ENCODE measurements at places on chromosomes 7 and 10.

GRCh38 chr10:44713307-44713706 is 197.8 kb upstream of the TMEM72 start:
- no peak for DNase-seq

GRCh38 chr10:93751832-93752231 is 5.9 kb upstream of the LGI1 start:
- no peak for DNase-seq

DNA sequence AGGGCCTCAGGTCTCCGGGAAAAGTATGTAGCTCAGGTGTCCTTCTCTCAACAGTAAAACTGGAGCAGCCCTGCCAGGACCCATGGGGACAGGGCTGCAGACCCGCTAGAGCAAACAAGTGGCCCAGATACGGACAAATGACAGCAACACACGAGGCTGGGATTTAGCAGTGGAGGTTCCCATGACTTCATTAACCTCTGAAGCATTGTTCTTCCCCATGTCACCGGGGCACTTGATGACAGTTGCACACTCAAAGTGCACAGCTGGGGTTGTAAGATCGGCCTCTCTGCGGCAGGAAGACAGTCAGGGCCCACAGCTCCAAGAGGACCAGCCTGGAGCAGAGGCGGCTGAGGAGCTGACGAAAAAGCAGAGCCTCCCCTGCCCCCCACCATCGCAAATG is 12.5 kb upstream of the PODXL start:
- no peak for DNase-seq

GRCh38 chr10:110501142-110501937 is 3.6 kb downstream of the DUSP5 start:
- peak; percentile 71 for DNase-seq

- no peak for DNase-seq
Observed at GRCh38 chr7:132420527-132420926, 155.7 kb downstream of the PLXNA4 start.

GRCh38 chr7:131027287-131027773 is 293.3 kb upstream of the KLF14 start:
- DNase-seq, result peak; percentile 93

DNA sequence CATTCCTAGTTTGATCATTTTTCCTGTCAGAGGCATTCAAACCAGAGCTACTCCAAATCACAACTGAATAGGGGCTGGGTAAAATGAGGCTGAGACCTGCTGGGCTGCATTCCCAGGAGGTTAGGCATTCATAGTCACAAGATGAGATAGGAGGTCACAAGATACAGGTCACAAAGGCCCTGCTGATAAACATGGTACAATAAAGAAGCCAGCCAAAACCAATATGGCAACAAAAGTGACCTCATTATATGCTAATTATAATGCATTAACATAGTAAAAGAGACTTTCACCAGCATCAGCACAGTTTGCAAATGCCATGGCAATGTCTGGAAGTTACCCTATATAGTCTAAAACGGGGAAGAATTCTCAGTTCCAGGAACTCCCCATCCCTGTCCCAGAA is 37.3 kb downstream of the TWIST1 start:
- no peak for DNase-seq

DNA sequence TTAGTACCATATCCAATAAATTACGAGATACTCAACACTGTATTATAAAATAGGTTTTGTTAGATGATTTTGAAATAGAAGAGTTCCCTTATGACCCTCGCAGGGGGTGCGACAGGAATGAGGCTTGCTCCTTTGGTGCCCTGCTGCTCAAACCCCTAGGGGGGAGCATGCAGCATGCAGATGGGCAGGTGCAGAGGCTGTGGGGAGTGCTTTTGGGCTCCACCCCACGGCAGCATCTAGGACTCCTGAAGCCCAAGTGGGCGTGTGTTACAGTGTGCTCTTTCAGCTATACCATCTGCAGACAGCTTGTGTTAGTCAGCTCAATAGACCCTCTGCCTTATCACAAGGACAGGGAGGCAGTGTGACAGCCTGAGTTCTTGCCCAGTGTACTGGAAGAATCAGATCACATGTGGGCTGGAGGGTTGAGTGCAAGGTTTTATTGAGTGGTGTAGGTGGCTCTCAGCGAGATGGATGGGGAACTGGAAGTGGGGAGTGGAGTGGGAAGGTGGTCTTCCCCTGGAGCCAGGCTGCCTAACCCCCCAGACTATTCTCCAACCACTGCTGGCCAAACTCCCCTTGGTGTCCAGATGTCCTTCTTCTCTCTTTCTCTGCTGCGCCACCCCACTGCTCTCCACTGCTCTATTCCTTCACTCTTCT is 3.1 kb upstream of the MRC1 start:
- no peak for DNase-seq

GRCh38 chr10:29056729-29057128 is 232.1 kb upstream of the LYZL1 start:
- no peak for DNase-seq

- no peak for DNase-seq
Observed at GRCh38 chr7:55774327-55775050, 88.1 kb downstream of the SEPTIN14 start.

GRCh38 chr10:22103701-22104470 is 100.4 kb upstream of the DNAJC1 start:
- DNase-seq, result no peak

GRCh38 chr10:131418681-131419080 is 107.2 kb upstream of the TCERG1L start:
- no peak for DNase-seq

DNA sequence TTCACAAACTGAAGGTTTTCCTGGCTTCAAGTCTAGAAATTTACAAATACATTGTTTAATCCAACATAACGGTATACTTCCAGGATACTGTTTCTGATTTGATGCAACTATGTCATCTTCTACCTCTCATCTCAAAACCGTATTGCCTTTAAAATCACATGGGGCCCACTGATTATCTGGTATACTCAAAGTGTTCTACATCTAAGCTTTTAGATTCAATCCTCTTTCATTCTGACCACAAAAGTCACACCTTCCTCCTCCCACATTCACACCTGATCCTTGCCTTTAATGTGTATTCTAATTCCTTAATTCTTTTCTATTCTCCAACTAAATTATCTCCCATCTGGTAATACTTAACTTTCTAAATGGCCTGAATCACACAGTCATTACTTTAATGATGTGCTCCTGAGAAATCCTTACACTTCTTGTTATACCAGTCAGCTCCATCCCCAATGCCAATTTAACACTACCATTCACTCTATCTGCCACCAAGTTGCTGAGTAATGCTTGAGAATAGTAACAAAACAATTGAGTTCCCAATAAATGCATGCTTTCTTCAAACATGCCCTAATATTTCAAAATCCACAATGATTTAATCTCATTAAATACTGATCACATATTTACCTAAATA is 13.0 kb downstream of the ATAD1 start:
- DNase-seq, result no peak

GRCh38 chr7:150874401-150875198 is 22.3 kb downstream of the AOC1 start:
- no peak for DNase-seq

- no peak for DNase-seq
Observed at GRCh38 chr10:22252801-22253579, 35.2 kb upstream of the EBLN1 start.

DNA sequence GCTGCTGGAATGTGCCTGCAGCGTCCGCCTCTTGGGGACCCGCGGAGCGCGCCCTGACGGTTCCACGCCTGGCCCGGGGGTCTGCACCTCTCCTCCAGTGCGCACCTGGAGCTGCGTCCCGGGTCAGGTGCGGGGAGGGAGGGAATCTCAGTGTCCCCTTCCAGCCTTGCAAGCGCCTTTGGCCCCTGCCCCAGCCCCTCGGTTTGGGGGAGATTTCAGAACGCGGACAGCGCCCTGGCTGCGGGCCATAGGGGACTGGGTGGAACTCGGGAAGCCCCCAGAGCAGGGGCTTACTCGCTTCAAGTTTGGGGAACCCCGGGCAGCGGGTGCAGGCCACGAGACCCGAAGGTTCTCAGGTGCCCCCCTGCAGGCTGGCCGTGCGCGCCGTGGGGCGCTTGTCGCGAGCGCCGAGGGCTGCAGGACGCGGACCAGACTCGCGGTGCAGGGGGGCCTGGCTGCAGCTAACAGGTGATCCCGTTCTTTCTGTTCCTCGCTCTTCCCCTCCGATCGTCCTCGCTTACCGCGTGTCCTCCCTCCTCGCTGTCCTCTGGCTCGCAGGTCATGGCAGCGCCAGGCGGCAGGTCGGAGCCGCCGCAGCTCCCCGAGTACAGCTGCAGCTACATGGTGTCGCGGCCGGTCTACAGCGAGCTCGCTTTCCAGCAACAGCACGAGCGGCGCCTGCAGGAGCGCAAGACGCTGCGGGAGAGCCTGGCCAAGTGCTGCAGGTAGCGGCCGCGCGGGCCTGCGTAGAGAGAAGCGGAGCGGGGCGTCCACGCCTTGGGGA is 645 bp downstream of the SLC26A4 start:
- no peak for DNase-seq

DNA sequence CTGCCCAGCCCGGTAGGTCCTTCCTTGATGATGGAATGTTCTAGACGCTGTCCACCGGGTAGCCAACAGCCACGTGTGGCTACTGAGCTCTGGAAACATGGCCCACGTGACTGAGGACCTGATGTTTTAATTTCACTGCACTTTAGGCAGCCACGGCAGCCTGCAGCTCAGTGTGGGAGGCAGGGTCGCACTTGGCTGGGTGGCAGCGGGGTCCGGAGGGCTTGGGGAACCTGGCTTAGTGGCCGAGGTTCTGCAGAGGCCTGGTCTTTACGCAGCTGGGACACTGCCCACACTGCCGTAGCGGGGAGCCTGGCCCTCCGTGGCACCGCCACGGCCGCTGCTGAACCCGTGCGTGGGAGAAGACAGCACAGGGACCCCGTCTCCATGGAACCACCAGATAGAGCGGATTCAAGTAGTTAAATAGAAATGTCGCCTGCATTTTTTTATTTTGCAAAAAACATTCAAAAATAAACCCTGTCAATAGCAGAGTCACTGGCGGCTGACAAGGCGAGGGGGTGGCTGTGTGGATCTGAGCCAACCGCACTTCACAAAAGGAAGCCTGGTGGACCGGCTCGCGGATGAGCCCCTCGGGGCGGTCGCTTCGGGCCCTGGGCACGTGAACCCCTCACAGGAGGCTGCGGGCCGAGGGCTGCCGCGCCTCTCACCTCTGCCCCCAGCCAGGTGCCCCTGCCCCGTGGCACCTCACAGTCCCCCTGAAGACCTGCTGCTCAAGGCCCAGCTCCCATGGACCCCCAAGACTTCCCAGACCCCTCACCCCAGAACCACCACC is 25.6 kb upstream of the UTF1 start:
- no peak for DNase-seq

DNA sequence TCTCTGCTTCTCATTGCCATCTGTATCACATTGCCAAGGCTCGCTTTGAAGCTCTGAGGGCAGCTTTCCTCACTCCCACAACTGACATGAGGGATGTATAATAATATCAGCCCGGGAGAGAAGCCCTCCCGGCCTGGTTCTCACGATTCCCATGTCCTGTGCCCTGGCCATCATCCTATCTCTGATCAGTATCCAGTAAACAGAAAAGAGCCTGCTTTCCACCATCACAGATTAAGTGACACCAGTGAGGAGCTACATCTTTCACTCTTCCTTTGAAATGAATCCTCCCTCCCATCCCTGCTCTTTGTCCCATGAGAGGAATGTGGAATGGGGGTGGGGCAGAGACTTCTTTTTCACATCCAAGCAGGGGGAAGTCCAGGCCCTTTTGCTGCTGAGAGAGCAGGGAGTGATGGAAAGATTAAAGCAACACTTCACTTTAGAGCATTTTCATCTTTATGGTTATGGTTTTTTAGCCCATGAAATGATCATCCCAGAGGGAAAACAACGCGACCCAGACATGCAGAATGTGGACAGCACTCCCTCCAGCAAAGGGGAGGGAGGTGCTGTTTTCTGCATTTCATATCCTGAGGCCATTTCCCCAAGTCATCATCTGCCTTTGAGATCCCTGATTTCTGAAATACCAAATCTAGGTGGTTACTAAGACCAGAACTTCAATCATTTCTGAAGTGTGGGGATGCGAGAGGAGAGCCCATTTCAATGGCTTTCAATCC is 84.6 kb upstream of the LYZL1 start:
- DNase-seq, result no peak

DNA sequence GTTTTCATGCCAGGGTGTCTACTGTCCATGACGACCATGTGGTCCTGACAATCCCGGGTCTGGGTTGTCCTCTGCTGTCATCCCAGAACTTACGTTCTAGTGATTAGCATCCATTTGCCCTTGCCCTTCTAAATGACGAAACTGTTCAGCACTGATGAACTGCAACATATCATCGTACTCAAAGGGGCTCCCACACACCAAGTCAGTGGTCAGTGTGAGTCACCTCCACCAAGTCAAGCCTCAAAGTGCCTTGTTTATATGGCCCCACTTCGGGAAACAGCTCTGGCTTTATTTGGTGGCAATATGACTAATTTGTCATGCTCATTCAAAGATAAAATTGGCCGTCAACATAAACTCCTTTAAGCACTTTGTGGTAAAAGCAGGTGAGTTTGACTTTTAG is 110.7 kb downstream of the FRMD4A start:
- no peak for DNase-seq

DNA sequence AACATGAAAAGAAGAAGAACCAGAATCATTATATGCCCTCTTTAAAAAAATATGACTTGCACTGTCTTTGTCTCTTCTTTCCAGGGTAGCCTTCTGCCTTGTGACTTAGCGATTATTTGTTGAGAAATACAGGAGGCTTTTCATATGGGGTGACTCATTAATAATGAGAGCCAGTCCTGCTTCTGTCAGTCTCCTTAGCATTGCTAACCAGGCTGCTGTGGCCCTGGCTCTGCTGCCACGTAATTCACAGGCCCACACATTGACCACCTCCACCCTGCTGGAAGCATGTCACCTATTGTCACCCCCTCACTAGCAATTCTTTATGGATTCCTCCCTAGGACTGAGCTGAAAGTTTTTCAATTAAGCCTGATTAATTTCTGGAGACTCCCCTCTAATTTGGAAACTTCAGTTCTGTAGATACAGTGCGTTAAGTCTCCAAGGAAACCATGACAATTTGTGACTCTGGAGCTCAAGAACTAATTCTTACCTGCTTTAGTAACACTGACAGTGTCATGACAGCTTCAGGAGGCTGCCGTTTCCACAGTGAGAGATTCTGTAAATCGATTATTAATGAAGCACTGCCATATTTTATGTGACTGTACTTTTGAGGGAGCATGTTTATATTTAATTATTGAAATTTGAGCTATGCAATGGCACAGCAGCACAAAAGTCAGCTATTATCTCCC is 267.9 kb upstream of the SP8 start:
- DNase-seq, result no peak

GRCh38 chr10:131802156-131802915 is 98.5 kb upstream of the PPP2R2D start:
- no peak for DNase-seq

DNA sequence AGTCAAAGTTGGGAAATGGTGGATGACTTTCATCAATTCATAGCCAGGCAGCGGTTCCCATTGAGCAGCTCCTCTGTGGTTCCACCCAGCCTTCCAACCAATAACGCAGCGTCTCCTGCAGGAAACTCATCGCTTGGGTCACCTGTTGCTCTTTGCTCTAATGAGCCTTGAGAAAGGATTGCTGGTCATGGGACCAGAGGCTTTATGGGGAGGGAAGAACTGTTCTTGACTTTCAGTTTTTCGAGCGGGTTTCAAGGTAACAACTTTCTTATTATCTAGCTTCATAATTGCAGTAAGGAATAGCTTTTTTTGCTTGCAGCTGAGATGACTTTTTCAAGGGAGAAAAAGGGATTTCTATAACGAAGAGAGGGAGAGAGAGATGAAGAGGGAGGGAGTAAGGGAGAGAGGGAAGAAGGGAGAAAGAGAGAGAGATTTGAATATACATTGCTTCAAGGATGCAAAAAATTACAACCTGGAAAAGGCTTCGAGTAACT is 405 bp upstream of the ENTPD1 start:
- no peak for DNase-seq

- DNase-seq, result no peak
Observed at GRCh38 chr10:34124522-34125035, 690.5 kb downstream of the PARD3 start.

GRCh38 chr7:93955304-93955703 is 33.8 kb downstream of the GNG11 start:
- DNase-seq, result no peak

All from AG09319 (cell line).